ENCODE measurements at places on chromosomes 1 and 21. TPM values are rescaled to one million over a fixed set of nuclear protein-coding genes. Genes with fewer than 3 reads are reported as not detected.

C1orf21 gene
- 30.5 TPM for polyA plus RNA-seq

NES gene
- 116 TPM for polyA plus RNA-seq

- no peak for DNase-seq
These were observed 37.8 kb upstream of the GADD45A start for GRCh38 chr1:67647036-67647798.

OR6K3 gene
- polyA plus RNA-seq = not detected

FCGR2B gene
- polyA plus RNA-seq = 4.3 TPM
